ENCODE measurements at places on chromosomes 4 and X.

DNA sequence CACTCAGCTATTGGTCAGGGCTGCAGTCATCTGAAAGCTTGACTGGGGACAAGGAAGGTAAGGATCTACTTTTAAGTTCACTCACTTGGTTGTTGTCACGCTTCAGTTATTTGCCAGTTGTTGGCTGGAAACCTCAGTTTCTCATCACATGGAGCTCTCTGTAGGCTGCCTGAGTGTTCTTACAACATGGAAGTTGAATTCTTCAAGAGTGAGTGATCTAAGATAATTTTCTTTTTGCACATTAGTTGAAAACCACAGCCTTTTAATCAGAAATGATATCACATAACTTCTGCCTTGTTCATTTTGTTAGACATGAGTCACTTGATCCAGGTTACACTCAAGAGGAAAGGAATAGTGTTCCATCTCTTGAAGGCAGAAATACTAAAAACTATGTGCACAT, 552.7 kb downstream of the RAPGEF2 start:
- no peak for DNase-seq

DNA sequence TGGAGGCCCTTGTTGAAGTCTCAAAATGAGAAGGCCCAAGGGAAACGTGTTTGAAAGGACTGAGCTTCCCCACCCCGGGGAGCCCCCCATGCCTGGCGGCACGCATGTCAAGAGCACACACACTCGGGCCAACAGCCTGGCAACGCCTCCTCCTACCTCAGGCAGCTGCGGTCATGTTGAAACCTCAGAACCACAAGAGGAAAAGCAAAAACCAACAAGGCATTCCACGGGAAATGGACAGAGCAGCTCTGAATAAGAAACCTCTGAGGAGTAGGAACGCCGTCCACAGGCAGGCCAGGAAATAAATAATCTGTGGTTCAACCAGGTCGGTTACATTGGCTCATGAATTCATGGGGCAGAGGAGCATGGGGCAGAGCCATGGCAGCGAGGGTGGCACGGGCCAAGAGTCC, 95.7 kb upstream of the AFAP1 start:
- no peak for DNase-seq

- no peak for DNase-seq
Observed at GRCh38 chrX:11558972-11559371, 106.7 kb downstream of the ARHGAP6 start.

DNA sequence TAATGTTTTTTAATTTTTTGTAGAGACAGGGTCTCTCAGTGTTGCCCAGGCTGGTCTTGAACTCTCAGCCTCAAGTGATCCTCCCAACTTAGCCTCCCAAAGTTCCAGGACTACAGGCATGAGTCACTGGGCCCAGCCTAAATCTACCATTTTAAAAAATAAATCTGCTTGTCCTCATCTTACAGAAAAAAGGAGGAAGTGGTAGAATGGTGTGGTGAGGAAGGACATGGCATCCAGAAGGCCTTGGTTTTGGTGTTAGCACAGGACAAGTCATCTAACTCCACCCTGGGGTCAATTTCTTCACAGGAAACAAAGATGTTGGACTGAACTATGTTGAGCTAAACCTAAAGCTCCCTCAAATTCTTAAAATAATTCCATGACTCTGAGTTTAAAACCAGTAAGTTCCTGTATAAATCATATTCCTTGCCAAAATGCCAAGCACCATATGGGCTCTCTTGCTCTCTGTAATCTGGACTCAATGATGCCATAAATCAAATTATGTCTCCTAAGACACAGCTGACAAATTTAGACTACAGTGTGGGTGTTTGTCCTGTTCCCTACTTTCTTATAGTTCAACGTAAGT, 253.9 kb upstream of the NOCT start:
- DNase-seq, result no peak

DNA sequence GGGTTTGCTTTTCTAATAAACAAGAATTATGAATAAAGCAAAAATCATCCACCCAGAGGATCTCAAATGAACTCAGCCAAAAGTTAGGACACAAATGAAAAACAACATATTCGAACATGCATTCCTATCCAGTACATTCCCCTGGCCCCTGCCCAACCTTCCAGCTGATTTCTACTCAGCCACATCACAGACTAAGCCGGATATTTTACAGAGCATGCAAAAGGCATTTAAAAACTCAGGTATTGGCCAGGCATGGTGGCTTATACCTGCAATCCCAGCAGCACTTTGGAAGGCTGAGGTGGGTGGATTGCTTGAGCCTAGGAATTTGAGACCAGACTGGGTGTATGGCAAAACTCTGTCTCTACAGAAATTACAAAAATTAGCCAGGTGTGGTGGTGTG, 54.6 kb downstream of the RELL1 start:
- no peak for DNase-seq

GRCh38 chr4:99395595-99396364, 39.4 kb downstream of the ADH7 start:
- no peak for DNase-seq

- DNase-seq, result no peak
Observed at GRCh38 chrX:39450234-39450977, 647.4 kb downstream of the BCOR start.

GRCh38 chr4:149202117-149202516, 613.5 kb downstream of the IQCM start:
- no peak for DNase-seq

DNA sequence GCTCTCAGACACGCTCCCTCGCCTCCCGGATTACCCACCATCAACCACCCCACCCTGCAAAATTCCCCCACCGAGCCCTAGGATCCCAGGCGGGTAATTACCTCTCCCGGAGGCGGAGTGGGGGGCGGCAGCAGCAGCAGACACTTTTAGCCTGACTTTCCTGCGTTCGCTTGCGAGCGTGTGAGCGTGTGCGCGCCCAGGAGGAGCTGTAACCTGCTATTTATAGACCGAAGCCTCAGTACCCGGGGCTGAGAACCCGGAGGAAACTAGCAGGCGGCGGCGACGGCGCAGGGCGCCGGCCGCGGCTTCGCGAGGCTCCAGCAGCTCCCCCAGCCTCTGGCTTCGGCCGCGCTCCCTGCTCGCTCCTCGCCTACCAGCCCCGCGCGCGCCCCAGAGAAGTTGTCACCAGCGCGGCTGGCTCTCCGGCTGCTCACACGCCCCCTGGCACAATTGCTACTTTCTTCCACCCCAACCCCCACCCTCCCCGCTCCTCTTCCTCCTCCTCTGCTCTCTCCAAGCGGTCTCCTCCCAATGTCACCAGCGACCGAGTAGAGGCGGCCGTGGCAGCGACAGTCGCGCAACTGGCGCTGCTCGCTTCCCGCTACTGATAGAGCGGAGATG, at the start of gene INPP4B:
TSS of gene INPP4B (minus strand) at position 194 of the 621 bp plus-strand sequence.
- DNase-seq, result peak; percentile 59

DNA sequence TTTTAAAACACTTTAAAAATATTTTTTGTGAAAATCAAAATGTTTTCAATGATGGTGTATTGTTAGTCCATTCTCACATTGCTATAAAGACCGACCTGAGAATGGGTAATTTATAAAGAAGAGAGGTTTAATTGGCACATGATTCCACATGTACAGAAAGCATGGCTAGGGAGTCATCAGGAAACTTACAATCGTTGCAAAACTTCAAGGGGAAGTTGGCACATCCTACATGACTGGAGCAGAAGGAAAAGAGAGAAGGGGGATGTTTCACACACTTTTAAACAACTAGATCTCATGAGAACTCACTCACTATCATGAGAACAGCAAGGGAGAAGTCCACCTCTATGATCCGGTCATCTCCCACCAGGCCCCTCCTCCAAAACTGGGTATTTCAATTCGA, 110.7 kb downstream of the TMEM47 start:
- no peak for DNase-seq

DNA sequence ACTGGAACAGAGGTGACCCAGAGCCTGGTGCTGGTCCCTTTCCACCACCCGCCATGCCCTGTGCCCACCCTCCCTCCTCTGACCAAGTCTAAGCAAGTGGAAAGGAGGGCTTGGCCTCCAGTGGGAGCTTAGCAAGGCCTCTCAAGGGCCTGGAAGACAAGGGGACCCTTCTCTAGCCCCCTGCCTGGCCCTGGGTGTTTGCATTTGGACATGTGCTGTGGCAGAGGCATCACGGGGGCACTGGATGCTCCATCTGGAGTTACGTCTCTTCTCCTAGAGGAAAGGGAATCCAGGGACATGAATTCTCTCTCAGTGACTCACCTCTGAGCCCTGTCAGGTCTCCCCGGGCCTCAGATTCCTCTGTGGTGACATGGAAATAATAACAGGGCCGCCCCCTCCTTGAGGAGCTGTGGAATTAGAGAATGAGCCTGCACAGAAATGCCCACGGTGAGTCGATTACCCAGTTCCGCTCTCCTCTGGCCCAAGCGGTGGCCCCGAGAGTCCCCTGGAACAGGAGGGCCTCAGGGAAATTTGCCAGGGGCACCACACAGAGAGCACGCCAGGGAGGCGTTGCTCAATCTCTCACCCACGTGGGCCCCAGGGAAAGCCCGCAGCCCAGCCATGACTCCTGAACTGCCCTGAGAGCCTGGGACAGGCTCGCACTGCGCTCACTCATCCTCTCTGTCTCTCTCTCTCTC, 189.6 kb downstream of the BCOR start:
- no peak for DNase-seq

GRCh38 chrX:13001961-13002671, 27.2 kb downstream of the TMSB4X start:
- DNase-seq, result no peak

DNA sequence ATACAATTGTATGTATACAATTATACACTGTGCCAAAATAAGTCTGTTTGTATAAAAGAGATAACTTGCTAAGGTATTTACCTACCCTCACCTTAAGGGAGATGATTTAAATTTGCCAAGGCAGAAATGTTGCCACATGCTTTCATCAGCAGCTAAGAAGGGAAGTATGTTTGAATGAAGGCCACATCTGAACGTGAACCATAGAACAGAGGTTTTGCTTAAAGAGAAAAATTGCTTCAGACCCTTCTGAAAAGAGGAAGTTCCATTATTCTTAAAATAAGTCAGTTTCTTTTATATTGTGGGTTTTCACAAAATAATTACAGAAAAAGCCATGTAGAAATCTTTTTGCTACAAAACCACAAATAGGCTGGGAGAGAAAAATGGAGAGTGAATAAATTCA, 621.5 kb upstream of the HTR2C start:
- no peak for DNase-seq

DNA sequence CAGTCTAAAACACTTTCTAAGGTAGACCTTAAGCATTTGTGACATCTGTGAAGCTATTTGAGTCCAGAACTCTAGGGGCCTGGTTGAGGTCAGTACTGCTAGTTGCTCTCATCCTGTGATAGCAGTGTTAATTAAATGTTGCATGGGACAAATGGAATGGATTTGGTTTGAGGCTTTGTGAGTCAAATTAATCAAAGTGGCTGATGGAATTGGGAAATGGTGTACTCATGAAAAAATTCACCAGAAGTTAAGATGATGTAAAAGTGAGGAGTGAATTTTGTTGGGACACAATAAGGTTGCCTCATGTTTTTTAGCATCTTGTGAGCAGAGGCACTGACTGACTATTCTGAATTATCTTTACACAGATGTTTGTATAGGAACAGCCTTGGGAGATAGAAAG, 99.2 kb upstream of the ARSJ start:
- DNase-seq, result no peak

DNA sequence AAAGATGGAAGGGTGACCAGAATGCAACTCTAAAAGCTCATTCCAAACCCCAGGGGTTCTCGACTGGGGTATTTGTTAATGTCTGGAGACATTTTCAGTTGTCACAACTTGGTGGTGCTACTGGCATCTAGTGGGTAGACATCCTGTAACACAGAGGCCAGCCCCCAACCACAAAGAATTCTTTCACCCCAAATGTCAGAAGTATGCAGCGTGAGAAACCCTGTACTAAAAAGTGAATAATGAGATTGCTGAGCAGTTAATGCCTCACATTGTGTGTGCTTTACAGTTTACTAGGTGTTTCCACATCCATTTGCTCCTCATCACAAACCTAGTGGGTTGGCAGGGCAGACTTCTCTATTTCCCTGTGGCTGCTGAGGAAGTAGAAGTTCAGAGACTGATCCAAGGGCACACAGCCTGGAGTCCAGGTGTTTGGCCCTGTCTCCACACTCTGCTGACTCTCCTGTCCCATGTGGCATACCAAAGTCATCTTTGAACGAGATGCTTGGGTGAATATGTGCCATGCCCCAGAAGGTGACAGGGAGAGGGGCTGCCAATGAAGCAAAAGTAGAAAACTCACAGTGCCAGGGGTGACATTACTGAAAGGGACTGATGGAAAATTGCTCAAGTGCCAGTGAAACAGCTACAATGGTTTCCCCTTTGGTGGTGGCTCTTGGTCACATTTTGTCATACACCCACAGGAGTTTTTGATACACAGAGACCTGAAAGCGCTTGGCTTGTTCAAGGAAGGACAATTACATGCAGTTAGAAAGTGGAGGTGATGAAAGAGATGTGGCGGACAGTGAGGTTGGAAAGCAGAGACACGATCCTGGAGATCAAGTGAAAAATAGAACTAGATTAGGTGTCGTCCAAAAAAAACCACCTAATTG, 10.1 kb upstream of the TMEM154 start:
- no peak for DNase-seq

- no peak for DNase-seq
Observed at GRCh38 chr4:14184265-14184664, 556.7 kb upstream of the BOD1L1 start.

DNA sequence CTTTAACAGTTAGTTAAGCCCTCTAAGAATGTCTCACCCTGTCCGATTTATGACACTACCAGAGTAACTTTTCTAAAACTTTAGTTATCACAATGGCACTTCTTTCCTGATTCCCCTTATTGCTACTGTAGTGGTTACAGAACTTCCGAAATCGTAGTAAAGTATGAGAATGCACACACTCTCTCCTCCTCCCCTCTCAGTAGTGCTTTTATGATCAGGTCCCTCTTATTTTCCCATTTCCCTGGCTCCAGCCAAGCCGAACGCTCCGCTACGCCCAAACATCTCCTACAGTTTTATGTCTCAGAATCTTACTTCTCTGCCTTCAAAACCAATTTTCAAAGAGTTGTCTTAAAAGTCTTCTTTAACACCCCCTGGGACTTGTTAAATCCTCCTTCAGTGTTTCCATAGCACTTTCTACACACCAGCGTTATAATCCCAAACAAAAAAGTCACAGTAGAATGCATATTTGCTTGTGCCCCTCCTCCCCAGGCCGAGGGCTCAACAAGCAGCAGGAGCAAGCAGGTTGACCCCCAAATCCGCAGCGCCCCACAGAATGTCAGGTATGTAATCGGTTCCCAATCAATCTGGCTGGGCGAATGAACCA, 671 bp downstream of the HPF1 start:
- DNase-seq, result no peak

DNA sequence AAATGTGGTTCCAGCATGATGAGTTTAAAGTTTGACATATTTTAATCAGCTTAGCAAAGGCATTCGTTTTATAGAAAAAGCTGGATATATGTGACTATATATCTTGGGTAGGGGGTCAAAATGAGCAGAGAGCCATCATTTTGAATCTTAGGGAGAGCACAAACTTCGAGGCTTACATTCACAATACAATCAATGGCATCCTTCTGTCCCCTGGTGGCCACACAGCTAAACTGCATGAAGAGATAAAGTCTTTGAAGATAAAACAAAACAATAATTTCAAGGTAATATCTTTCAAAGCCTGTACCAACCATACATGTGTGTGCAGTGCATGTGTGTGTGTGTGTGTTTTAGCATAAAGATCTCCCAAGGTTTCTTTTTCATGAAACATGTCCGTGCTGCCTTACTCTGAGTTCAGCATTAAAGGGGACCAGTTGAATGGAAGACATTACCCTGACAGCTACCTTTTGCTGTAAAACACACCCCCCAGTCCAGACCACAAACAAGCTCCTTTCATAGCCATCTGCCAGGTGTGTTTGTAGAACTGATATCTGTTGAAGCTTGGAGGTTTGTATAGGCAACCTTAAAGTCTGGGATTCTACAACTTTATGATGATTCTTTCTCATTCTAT, 22.0 kb downstream of the DYNLT3 start:
- DNase-seq, result peak; percentile 4

GRCh38 chr4:30952526-30953219, 232.5 kb downstream of the PCDH7 start:
- DNase-seq, result no peak
